Fibroblast of the aortic adventitia (primary cell): ENCODE measurements at places on chromosomes 5 and 9.

- no peak for DNase-seq
Observed at GRCh38 chr5:169279125-169279524, 21.8 kb downstream of the SLIT3 start.

DNA sequence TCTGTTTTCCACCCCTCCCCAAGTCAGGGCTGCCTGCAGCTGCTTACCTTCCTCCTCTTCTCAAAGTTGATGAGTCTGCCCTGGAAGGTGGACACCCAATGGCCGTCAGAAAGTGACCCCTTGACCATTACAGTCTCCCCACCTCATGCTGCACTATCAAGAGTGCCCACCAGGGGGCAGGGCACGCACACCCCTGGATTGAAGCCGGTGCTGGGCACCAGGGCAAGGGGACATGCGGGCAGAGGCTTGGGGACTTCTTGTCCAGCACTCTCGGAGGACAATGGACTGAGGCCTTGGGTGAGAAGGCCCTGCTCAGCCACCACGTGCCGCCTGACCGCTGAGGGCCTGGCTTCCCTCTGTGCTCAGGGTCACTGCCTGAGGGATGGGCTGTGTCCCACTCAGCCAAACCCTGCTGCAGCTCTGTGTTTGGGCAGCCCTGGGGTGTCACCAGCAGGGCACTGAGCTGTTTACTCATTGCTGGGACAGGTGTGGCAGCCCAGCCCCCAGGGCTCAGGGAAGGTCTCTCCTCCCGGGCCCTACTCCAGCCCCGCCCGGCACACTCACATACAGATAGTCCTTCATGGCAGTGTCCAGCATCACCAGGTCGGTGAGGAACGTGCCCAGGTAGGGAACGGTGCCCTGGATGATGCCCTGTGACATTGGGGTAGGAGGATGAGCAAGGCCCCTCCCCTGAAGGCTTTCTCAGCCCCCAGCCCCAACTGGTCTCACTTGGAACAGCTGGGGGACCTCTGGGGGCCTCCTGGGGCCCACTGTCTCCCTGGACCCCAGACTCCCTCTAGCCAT lies 17.7 kb downstream of the RALGDS start:
- DNase-seq, result no peak

- DNase-seq, result no peak
Observed at GRCh38 chr5:17358031-17358430, 140.0 kb upstream of the TAF11L2 start.

DNA sequence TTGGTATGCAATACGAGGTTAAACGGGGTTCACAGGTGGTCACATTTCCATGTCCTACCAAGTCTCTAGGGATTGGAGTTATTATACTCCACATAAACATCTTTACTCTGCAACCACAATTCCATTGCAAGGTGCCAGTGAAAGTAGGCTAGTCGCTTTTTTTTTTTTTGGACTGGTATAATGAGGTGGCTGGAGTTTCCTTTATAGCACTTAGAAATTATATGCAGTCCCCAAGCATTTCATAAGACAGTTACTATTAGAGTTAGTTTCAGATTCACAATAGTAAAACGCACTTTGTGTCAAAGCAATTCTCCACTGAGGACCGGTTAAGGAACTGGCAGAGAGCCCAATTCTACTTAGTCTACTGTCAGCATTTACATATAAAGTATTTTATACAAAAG lies 1.4 kb downstream of the MEF2C start:
- DNase-seq, result peak; percentile 60

DNA sequence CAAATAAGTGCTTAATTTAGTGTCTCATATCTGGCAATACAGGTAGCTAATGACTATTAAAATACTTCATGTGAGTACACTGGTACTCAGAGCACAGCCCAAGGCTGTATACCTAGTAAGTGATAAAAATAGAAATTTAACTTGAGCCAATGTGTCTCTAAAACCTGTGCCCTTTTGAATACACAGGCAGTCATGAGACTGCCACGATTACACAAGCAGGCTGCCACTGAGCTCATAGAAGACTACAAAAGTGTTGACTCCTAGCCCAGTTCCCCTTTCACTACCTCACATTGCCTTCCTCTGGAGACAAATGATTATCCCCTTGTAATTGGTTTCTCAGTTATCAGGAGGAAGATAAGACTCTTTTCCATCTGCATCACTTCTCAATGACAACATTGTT lies 66.3 kb upstream of the PAPPA start:
- peak; percentile 97 for DNase-seq

GRCh38 chr9:129934780-129935179 lies 99.5 kb downstream of the USP20 start:
- DNase-seq, result no peak

GRCh38 chr9:113590991-113591898 lies 127.7 kb downstream of the RGS3 start:
- DNase-seq, result peak; percentile 78

DNA sequence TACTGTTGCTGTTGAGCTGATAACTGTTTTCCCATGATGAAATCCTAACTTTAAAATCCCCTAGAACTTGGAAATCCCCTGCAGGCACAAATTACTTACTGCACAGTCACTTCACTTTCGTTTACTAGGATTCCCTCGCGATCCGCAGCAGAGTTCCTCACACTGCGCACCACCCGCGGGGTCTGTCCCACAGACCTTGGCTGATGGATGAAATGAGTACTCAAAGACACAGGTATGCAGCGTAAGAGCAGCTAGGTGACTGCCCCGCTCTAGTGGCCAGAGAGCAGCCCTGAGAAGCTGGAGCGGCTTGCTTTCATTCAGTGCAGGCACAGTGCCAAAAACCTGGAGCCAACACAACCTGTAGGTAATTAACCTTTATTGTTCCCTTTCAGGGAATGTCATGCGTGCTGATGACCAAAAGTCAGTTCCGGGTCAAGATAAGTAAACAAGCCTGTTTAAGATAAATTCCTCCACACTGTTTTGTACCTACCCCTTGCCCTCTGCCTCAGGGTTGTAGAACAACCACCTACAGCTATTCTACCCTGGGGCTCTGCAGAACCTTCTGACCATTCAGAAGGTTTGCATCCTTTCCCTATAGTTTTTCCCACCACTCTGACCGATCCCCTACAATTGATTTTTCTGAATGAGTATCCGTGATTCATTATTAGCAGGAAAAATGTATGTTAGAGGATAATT lies 191.2 kb downstream of the CDH9 start:
- no peak for DNase-seq

DNA sequence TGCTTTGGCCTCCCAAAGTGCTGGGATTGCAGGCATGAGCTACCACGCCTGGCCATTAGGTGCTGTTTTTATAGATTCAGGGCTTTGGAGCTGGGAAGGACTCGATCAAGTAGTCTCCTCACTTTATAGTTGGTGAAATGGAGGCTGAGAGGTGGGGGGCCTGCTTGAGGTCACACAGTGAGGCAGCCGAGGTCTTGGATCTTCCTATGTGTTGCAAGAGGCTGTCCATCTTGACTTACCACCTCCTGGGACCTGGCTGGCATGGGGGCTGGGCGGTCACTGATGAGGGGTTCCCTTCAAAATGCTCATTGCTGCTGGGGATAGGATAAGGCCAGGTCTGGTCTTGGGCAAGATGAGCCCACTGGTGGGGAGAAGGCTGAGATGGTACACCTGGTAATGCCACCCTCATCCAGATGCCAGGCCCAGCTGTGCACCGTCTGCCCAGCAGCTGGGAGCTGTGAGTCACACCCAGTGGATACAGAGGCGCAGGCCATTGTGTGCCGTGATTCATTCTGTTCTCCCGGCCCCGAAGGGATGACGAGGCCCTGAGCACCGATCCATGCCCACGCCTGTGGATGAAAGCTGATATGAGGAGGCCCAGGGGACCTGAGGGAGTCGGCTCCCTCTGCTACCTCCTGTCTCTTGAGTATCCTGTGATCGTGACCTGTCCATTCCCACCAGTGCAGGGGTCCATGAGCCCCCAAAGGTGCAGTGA lies 10.5 kb upstream of the NDST1 start:
- DNase-seq, result peak; percentile 89

DNA sequence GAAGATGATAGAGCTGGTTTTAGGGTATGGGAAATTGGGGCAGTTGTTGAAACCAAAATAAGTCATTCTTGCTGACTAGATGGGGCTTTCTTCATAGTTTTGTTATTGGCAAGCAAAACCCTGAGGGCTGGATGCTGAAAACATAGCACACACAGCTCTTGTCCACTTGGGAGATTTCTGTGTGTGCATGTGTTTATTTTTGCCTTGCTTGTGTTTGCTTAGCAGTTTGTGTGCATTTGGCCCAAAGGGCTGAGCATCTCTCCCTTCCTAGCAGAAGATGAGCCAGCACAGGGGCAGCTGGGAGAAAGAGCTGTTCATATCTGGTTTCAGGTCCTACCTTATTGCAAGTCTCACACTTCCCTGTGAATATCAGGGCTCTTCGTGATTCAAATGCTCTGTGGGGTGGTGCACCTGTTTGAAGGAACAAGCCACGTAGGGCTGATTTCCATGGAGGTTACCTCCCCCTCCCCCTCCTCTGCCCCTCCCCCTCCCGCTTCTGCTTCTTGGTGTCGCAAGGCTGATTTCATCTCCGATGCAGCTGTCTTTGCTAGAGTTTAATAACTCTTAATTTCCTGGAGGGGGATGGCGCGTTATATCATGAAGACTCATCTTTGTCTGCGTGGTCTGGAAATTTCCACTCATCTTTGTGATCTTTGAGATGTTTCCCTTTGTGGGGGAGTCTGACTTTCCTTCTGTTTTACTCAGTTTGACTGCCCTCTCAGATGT lies 296.5 kb downstream of the ARHGAP26 start:
- no peak for DNase-seq

GRCh38 chr9:99144966-99145365 lies 40.1 kb downstream of the TGFBR1 start:
- no peak for DNase-seq

DNA sequence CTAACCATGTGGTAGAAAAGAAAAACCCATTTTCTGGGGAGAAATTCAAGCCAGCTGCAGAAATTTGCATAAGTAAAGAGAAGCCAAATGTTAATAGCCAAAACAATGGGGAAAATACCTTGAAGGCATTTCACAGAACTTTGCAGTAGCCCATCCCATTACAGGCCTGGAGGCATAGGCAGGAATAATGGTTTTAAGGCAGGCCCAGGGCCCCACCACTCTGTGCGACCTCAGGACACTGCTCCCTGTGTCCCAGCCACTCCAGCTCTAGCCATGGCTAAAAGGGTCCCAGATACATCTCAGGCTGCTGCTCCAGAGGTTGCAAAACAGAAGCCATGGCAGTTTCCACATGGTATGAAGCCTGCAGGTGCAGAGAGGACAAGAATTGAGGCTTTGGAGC lies 253.3 kb downstream of the CTNND2 start:
- no peak for DNase-seq

DNA sequence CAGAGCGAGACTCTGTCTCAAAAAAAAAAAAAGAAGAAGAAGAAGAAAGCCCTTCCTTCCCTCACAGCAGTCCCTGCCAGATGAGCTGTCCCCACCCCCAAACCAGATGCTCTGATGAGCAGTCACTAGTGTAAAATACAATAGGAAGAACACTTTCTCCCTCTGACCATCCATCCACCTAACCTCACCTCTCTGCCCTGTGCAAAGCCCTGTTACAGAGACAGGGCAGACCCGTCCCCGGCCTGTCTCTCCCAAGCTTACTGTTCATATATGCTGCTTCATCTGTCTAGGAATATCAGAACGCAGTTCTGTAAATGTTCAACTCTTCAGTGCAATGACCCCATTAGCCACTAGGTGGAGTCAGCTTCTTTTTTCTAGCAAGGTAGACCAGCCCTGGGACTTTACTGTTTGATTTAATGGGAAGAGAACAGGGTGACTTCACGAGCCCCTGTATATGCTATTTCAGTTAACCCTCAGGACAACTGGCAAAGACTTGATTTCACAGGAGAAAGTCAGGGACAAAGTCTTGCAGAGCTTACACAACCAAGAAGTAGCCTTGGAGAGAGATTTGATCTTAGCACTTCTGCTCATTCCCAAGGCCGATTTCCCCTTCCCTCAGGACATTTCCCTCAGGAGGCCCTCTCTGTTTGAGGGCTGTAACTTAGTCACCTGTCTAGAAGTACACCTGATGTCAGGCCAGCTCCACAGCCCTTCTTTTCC lies 14.9 kb upstream of the FGFR4 start:
- peak; percentile 87 for DNase-seq

- no peak for DNase-seq
Observed at GRCh38 chr5:98935206-98935605, 6.4 kb upstream of the CHD1 start.

DNA sequence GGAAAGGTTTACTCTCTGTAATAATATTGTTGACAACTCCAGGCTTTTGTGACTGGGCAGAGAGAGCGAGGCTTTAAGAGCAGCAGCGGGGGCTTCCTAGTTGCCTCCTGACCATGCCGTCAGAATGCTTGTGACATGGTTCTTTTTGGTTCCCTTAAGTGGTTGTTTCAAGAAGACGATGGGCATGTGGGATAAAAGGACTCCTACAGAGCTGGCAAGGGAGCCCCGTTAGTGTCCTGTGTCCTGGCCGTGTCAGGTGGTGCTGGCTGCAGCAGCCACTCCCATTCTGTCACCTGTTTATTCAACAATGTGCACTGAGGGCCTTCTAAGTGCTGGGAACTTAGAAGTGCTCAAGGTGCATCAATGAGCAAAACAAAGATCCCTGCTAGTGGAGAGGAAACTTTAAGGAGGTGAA lies 19.7 kb downstream of the LCP2 start:
- no peak for DNase-seq

DNA sequence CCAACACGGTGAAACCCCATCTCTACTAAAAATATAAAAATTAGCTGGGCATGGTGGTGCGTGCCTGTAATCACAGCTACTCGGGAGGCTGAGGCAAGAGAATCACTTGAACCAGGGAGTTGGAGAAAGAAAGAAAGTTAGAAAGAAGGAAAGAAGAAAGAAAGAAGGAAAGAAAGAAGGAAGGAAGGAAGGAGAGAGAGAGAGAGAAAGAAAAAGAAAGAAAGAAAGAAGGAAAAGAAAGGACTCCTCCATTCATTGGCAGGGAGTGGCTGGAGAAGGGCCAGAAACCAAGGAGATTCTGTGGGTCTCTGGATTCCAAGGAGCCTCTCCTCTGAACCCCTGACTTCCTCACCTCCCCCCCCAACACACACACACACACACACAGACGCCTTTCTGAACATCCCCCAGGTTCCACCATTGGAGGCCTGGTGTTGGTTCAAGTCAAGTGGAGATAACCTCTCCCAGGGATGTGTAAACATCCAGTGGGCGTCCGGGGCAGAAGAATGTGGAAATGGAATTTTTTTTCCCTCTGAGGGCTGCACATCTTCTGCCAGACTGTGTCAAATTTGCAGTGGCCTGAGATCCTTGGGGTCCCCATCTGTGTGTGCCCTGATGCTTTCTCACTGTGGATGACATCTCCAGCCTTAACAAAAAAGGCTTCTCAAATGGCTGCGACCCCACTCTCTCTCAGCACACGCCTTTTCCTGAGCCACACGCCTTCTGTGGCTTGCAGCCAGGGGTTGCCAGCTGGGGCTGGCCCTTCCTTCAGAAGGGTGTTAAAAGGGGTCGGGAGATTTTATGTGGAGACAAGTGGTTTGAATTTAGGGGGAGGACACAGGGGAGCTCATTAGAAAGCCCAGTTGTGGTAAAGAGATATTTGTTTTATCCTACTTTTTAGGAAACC lies 109.3 kb upstream of the HAND1 start:
- DNase-seq, result no peak
